ENCODE measurements at places on chromosomes 6 and 20. TPM values are rescaled to one million over a fixed set of nuclear protein-coding genes. Genes with fewer than 3 reads are reported as not detected.

Gene VSX1
- not detected for total RNA-seq

Gene RPS6KA2
- 7.8 TPM for total RNA-seq

DNA sequence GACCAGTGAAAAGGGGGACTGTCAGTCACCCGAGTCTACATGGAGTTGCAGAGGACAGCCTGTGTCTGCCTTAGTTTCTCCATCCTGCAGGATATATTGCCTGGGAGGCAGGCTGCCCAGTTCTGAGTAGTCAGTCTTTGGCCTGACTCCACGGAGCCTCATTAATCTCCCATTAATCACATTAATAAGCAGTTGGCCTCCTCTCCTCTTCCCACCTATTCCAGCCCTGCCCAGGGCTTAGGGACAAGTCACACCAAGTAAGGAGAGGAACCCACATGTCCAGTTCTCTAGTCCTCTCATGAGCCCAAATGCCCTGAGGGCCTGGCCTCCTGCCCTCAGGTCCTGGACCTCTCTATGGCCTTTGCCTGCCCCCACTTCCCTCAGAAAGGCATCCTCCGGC, 1.3 kb upstream of the MUCL3 start:
- no peak for DNase-seq

DNA sequence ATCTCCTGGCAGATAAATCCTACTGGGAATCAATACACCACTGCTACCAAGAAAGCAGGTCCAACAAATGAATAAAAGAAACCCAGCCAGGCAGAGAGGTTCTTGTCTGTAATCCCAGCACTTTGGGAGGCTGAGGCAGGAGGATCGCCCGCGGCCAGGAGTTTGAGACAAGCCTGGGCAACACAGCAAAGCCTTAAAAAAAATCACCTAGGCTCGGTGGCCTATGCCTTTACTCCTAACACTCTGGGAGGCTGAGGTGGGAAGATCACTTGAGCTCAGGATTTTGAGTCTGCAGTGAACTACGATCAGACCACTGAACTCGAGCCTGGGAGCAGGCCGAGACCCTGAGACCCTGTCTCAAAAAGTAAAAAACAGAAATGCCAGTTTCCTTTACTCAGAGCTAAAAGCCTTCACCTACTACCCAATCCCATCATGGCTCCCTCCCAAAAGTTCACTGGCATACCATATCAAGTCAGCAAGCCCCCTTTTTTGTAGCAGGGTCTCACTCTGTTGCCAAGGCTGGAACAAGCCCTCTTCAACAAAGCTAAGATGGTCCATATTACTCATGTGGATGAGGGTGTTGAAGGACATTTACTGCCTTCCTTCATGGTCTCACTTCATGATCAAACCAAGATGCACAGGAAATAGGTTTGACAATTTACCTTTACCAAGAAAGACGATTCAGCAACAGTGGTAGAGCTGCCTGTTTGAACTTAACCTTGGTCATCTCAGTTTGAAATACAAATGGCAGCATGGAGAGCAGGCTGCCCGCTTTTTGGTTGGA, 5.3 kb downstream of the SNX5 start:
- no peak for DNase-seq

DNA sequence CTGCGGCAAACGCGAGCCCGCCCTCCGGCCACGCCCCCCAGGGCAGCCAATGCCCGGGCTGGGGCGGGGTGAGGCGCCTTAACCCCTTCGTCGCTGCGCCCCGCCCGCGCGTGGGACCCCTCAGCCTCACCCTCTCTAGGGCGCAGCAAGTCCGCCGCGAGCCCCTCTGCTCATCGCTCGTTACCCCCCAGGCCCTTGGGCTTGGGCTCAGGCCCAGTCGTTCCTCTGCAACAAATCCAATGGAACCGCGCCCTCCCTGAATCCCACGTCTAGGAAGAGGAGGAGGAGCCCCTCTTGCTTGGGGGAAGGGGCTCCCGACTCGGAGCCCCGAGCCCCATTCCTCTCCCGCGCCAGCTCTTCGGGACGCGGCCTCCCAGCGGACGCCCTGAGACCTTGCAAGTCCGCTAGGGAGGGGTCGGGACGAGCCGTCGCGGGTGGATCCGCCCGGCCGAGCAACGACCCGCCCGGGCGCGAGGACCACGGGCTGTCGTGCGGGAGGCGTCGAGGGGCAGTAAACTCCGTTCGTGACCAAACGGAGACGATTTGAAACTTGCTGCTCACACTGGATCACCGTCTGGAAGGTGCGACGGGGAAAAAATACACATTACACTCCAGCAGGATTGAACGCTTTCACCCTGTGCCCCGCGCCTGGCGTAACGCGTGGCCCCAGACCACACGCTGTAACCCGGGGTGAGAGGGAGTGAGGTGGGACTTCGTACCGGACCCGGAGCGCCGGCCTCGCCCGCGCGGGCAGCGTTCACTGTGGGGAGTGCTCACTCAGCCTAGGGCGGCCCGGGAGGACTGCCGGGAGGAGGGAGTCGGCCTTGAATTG, 477 bp upstream of the LZTS3 start:
- DNase-seq: peak; percentile 91

- DNase-seq: no peak
Measured at GRCh38 chr6:108748055-108748454, 100.2 kb upstream of the ARMC2 start.

DNA sequence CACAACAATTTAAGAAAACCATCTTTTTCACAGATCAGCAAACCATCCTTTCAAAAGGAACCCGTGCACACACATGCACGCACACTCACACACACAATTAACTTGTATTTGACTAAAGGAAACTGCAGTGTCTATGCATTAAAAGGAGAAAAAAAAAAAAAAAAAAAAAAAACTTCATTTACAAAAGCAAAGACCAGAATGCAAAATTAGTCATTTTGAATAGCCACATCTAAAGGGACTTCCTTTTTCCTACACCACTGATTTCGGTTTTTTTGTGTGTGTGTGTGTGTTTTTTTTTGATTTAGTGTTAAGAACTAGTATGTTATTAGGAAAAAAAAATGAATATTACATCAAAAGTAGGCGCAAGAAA, 6.3 kb downstream of the ZMYND8 start:
- no peak for DNase-seq
